ENCODE measurements at places on chromosomes 2 and 18.

GRCh38 chr2:119491776-119492525, 32.3 kb downstream of the SCTR start:
- DNase-seq = peak; percentile 87

- DNase-seq = no peak
Measured at GRCh38 chr2:158725441-158725891, 69.7 kb upstream of the DAPL1 start.

- no peak for DNase-seq
Measured at GRCh38 chr2:114056294-114057143, 166.6 kb downstream of the ACTR3 start.

DNA sequence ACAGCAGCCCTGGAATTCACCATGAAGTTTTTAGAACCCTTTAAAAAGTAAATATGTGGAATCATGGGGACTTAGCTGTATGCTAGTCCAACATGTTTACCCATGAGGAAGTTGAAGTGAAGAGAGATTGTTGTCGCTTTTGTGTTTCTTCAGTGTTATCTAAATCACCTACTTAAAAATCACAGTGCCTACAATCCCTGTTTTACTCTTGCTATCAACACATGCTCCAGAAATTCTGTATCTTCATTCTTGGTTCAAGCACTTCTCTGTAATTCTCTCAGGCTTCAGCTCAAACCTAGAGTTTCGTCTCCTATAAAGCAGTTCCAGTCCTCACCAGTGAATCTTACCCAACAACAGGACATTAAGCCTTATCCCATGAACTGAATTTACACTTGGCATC, 30.5 kb upstream of the CHMP1B start:
- DNase-seq = peak; percentile 9

GRCh38 chr2:187576906-187577305, 22.7 kb upstream of the TFPI start:
- DNase-seq = no peak

DNA sequence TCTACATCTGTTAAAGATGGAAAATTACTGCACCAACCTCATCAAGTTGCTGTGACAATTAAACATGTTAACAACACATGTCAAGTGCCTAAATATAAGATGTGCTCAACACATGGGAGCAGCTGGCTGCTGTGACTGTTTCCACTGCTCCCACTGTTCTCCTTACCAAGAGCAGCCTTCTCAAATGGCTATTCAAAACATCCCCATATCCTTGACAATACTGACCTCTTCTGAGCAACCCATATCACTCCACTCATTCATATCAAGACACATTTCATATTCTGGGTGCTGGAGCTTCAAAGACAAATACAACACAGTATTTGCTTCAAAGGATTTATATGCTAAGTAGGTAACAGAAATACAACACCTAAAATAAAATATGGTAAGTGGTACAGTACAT, 60.3 kb downstream of the PIAS2 start:
- DNase-seq = no peak

DNA sequence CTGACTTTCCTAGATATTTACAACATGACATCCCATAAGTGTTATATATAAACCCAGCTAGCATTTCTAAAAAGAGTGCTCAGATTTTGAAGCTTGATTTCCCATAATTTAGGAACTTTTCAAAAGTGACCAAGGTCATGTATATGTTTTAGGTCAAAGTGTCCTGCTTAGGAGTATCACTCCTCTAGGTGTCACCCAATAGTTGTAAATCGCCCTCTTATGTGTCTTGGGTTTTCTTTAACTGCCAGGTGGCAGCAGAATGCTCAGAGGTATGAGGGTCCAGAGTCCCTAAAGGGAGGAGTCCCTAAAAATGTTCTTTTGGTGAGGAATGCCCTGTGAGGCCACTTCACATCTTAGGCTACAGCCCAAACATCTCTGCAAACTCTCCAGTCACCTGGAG, 358.3 kb downstream of the CELF4 start:
- DNase-seq = no peak

DNA sequence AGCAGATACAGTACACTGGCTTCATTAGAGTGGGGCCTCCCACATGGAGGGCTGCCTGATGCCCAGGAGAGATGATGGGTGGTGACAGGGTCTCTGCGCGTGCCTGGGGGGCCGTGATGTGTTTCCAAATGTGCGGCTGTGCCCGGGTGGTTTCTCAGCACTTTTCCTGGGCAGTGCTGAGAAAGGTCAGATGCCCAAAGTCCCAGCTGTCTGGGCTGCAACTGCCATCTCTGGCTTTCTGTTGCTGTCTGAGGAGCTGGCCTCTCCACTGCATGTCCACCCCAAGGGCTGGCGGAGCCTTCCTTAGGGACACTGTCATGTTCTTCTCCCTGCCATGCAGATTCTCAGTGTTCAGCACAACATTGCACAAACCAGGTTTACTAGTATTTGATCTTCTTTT, 62.7 kb upstream of the NFATC1 start:
- no peak for DNase-seq

DNA sequence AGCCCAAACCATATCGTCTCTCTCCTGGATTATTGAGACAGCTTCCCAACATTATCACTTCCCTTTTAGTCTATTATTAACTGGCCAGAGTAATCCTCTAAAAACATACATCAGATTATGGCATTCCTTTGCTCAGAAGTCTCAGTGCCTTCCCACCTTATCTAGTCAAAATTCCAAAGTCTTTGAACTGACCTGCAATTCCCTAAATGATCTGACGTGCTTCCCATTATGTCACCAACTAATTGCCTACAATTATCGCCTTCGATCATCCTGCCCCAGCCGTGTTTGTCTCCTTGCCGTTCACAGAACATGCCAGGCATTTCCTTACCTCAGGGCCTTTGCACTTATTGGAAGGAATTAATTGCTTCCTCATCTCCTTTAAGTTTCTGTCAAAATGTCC, 332.4 kb downstream of the IRS1 start:
- DNase-seq = no peak
